Lung (tissue), 17 donors: ENCODE measurements at places on chromosomes 1 and 21. TPM values are rescaled to one million over a fixed set of nuclear protein-coding genes. Genes with fewer than 3 reads are reported as not detected.

DNA sequence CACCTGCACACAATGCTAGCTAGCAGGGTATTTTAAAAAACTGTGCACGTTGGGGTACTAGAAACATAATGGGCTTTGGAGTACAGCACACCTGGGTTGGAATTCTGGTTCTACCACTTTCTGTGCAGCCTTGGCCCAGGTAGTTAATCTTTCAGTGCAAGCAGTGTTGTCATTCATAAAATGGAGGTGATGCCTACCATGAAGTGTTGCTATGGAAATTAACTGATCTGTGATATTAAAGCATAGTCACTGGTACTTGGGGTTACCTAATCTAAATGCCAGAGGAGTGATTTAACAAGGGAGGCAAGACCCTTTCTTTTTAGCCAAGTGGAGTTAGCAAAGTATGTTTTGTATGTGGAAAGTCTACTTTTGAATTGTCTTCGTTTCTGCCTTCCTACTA lies 18.0 kb downstream of the ATP1B1 start:
- peak; percentile 68 for DNase-seq
- H3K36me3 ChIP-seq, result peaks cover 3% of the 10 kb centered on the region
- H3K27ac ChIP-seq, result no peak overlapping the region
- no peaks in the 10 kb centered on the region for H3K27me3 ChIP-seq
- no peak overlapping the region for H3K4me3 ChIP-seq

DNA sequence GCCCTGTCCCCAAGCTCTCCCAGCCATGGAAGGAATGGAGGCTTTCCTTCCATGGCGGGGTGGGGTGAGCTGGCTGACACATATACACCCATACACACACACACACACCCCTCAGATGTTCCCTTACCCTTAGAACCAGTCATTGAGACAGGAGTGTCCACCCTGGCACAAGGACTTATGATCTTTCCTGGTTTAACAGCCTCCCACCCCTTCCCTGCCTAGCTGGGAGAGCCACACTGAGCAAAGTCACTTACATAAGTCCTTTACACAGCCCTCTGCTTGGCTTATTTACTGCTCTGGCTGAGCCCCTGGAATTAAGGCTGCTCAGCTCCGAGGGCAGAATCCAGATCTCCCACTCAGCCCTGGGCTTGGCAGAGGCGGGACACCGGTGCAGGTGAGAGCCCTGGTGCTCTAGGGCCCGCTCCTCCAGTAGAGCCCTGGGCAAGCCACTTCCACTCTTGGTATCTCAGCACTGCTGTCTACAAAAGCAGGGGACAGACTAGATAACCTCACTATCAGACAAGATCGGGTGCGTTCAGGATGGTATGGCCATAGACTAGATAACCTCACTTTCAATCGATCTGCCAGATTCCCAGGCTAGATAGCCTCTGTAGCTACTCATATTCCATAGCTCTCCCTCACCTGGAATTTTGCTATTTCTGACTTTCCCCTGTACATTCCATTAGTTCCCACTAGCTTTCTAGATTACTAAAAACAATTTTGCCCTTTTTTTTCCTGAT lies 16.7 kb downstream of the SLC6A9 start:
- no peaks in the 10 kb centered on the region for H3K36me3 ChIP-seq
- peaks cover 8% of the 10 kb centered on the region for H3K4me1 ChIP-seq
- DNase-seq, result no peak
- H3K27me3 ChIP-seq, result no peaks in the 10 kb centered on the region
- H3K4me3 ChIP-seq, result no peak overlapping the region

GRCh38 chr1:23099171-23099536 lies 69.5 kb downstream of the LUZP1 start:
- peaks cover 4% of the 10 kb centered on the region for H3K4me1 ChIP-seq
- peaks cover 1% of the 10 kb centered on the region for H3K36me3 ChIP-seq
- H3K27ac ChIP-seq, result no peak overlapping the region
- no peak for DNase-seq
- H3K4me3 ChIP-seq, result no peak overlapping the region

DNA sequence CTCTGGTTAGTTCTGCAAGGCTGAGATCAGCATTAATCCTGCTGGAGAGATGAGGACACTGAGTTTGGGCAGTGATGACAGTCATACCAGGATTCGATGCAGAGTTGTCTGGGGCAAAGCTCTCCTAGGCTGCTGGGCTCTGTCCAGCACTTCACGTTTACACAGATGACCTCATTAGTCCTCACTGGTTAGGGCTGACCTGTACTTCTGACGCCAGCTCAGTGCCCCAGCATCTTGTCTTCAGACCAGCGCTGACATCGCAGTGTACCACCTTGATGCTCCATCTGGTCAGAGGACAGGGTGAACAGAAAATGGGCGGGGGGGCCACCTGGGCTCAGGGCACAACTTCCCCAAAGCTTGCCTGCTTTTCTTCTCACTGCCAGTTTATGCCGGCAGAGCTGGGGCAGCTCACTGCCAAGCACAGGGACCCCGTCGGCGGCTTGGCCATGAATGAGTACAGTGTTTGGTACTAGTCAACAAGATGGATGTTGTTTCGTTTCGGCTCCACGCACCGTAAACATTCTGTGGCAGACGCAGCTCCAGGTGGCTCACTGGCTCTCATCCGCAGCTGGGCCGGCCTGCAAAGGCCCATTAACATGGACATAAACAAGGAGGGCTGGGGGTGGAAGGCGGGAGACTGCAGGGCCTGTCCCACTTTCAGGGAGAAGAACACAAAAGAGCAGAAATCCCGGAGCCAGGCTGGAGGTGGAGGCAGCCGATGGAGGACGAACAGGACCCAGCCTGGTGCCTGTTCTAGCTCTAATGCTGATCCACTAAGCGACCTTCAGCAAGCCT lies 118.7 kb downstream of the GLIS1 start:
- H3K27ac ChIP-seq, result no peak overlapping the region
- H3K36me3 ChIP-seq, result no peaks in the 10 kb centered on the region
- no peaks in the 10 kb centered on the region for H3K4me1 ChIP-seq
- no peak for DNase-seq

DNA sequence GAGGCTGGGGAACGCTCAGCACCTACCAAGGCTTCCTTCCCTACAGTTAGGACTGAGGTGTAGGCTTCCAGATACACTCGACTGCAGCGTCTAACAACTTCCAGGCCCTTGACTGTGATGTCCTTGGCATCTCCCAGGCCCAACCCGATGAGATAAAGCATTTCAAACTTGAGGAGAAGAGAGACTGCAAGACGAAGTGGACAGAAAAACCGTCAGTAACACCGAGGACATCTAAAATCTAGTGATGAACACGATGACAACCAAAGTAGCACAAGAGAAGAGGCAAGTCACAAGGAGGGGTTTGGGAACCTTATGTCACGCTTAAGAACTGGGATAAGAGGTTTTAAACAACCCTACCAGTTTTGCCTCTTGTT lies 314 bp downstream of the DPH5 start:
- H3K27me3 ChIP-seq, result no peaks in the 10 kb centered on the region
- H3K4me1 ChIP-seq, result peaks cover 11% of the 10 kb centered on the region
- peak overlapping the region; percentile 90 for H3K27ac ChIP-seq
- no peaks in the 10 kb centered on the region for H3K36me3 ChIP-seq

- no peaks in the 10 kb centered on the region for H3K36me3 ChIP-seq
- peak overlapping the region; percentile 79 for H3K27ac ChIP-seq
- H3K4me1 ChIP-seq, result peaks cover 4% of the 10 kb centered on the region
- H3K4me3 ChIP-seq, result no peak overlapping the region
Observed at GRCh38 chr1:153698020-153698922, 19.8 kb downstream of the NPR1 start.

DNA sequence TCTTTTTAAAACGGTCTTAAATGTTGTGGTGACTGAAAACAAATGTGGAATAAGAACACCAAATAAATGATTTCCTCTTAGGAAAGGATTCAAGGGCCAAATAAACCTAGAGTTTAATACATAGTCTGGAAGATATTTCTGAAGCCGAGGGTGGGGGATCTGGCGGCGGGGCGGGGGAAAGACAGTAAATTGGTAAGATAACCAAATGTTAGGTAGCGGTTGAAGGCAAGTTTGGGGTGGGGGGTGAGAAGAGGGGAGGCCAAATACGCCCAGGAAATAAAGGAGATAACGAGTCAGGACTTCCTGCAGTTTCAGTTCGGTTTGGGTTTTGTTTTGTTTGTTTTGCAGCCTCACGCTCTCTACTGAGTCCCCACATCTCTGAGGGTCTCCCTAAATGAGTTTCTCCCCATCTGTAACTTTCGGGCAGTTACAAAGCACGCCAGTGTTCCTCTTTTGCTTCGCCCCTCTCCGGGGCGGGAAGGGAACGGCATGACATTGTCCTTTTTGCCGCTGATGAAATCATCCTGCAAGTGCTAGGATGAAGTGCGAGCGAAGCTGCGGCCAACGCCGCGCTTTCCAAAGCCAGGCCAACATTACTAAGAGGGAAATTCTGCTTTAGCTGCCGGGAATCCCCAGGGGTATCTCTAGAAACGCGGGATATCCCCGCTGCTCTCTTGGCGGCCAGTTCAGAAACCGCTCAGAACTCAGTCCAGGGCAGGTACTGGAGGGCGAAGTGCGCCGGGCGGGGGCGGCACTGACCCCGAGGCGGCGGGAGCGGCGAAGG lies 844 bp downstream of the NIBAN1 start:
- peaks cover 9% of the 10 kb centered on the region for H3K4me1 ChIP-seq
- H3K4me3 ChIP-seq, result peak overlapping the region; percentile 48
- DNase-seq, result peak; percentile 70
- no peaks in the 10 kb centered on the region for H3K36me3 ChIP-seq

DNA sequence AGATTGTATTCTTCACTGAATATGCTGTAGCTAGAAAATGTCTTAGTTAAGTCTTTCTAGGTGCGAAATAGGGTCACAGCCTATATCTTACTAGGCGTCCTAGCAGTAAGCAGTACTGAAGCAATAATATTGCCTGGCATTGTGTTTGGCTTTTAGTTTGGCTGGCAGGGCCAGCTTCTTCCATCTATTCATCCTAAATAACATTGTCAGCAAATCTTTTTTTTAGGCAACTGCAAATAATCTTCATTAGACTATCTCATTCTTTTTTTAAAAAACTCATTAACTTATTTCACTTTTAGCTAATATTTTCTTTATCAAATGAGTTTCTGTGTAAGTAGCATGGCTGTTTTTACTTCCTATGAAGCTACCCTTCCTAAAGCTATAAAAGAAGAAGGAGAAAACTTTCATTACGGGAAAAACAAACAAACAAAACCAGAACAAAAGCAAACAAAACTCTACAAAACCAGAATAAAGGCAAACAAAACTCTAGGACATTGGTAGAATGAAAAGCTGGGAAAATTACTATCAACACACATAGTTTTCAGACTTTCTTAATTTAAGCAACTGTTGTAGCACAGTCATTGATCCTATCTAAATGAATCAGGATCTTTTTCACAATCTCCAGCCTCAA lies 506.0 kb downstream of the DPYD start:
- DNase-seq, result no peak
- H3K36me3 ChIP-seq, result no peaks in the 10 kb centered on the region
- H3K27ac ChIP-seq, result no peak overlapping the region
- H3K4me1 ChIP-seq, result no peaks in the 10 kb centered on the region
- no peak overlapping the region for H3K4me3 ChIP-seq

DNA sequence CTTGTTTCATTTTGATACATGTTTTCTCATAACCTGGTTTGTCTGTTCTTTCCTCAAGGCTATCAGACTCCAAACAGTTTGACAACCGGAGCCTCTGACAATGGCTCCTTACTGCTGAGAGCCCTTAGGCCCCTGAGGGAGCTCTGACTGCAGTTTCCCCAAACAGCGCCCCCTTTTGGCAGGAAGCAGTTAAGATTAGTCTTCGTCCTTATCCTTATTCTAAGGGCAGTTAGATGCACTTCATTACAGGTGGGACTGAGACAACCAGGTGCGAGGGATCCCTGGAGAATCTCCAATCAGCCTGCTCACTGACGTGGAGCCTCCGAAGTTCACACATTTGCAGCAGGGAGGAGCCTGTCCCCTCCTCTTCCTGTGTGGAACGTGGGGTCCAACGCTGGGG lies 393.1 kb downstream of the BRINP3 start:
- no peaks in the 10 kb centered on the region for H3K4me1 ChIP-seq
- no peaks in the 10 kb centered on the region for H3K36me3 ChIP-seq
- H3K27ac ChIP-seq, result no peak overlapping the region
- H3K4me3 ChIP-seq, result no peak overlapping the region
- no peak for DNase-seq

DNA sequence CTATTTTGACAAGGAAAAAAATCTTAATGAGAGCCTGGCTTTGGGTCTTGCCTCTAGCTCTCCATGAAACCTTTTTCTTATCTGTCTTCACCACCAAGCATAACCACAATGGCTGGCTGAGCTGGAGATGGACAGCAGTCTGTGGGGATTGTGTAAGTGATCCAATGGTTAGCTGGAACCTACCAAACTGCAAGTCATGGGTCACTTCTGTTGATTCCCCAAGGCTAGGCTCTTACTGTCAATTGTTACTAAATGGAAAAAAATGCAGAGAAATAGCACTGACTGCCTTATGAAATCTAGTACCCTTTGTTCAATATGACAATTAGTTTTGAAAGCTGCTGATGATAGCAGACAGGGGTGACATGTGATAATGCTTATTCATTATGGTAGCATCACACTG lies 359.0 kb downstream of the ST6GALNAC3 start:
- H3K4me3 ChIP-seq, result no peak overlapping the region
- peaks cover 7% of the 10 kb centered on the region for H3K4me1 ChIP-seq
- H3K36me3 ChIP-seq, result no peaks in the 10 kb centered on the region
- no peak overlapping the region for H3K27ac ChIP-seq

The KRTAP7-1 gene
- polyA plus RNA-seq, result not detected

The CDCA8 gene
- polyA plus RNA-seq, result 2.2 TPM

- H3K27ac ChIP-seq, result no peak overlapping the region
- no peak overlapping the region for H3K4me3 ChIP-seq
- H3K4me1 ChIP-seq, result no peaks in the 10 kb centered on the region
- DNase-seq, result no peak
Observed at GRCh38 chr1:236545621-236546169, 21.9 kb downstream of the LGALS8 start.

- H3K4me1 ChIP-seq, result no peaks in the 10 kb centered on the region
- H3K27me3 ChIP-seq, result no peaks in the 10 kb centered on the region
- no peak for DNase-seq
- H3K36me3 ChIP-seq, result no peaks in the 10 kb centered on the region
Observed at GRCh38 chr21:44471341-44471740, 16.0 kb downstream of the LRRC3 start.

GRCh38 chr21:29829564-29830275 lies 110.1 kb downstream of the GRIK1 start:
- no peaks in the 10 kb centered on the region for H3K4me1 ChIP-seq
- no peaks in the 10 kb centered on the region for H3K27me3 ChIP-seq
- H3K36me3 ChIP-seq, result no peaks in the 10 kb centered on the region
